ENCODE measurements at places on chromosomes 3 and 15.

DNA sequence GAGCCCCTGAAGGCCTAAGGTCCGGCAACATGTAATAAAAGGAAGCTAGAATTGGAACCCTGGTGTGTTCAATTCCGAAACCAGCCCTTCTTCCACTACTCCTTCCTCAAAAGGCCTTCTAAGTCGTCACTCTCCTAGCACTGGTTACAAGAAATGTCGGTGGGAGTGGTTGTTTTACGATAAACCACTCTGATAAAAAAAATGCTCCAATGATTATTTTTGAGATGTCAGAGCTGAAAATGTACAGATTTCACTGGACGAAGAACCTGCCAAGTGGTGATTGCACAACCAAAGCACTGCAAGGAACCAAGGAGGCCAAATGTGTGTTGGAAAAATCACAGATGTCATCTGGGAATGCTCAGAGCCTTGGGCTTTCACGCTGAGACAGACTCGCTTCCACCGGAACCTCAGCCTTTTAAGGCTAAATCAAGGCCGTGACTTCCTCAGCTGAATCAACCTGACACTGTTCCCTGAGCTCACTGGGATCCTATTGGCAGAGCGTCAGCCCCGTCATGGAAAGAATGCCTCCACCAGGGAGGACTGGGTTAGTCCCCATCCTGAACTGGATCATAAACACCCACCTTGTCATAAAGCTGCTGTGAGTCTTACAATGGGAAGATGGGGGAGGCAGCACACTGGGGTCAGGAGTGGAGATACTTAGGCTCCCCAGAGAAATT, 108.1 kb upstream of the THBS1 start:
- DNase-seq, result no peak

- DNase-seq, result no peak
These were observed 24.1 kb upstream of the MRPS22 start for GRCh38 chr3:139319428-139320402.

GRCh38 chr15:49857496-49858475, 236.9 kb downstream of the DTWD1 start:
- no peak for DNase-seq

DNA sequence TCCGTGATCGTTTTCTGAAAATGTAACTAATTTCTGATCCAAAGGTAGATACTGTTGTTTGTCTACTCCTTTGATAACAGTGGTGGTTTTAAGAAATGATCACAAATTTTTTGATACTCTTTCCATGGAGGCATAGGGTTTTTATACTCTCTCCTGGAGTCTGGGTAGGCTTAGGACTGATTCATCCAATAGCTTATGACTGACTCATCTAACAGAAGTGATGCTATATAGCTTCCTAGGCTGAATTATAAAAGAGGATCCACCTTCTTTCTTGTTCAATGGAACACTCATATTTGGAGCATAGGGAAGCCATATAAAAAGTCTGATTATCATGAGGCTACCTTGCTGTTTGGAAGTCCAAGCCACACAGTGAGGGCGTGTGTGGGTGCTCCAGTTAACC, 84.3 kb downstream of the CHST2 start:
- DNase-seq, result no peak

- DNase-seq, result no peak
These were observed 173.5 kb downstream of the EPHA3 start for GRCh38 chr3:89280822-89281365.

- DNase-seq, result no peak
These were observed 93.2 kb upstream of the ARHGEF3 start for GRCh38 chr3:56894881-56895431.

DNA sequence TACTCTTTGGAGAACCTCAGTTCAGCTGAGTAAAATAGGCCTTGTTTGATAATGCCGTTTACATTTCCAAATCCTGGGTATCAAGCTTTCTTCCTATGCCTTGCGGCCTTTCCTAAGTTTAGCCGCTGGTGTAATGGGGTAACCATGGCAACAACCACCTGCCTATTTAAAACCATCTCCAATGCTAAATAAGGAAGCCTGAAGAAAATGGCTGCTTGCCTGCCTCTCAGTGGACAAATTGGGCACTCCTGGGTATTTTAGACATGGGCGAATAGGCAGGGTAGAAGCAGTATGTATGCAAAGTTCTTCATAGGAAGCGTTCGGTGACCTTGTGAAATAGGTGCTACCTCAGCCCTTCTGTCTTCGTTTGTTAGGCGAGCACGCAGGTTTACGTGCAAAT, 122.7 kb downstream of the DGKG start:
- DNase-seq, result no peak

- no peak for DNase-seq
These were observed 841.9 kb downstream of the OTOL1 start for GRCh38 chr3:162338514-162338913.

DNA sequence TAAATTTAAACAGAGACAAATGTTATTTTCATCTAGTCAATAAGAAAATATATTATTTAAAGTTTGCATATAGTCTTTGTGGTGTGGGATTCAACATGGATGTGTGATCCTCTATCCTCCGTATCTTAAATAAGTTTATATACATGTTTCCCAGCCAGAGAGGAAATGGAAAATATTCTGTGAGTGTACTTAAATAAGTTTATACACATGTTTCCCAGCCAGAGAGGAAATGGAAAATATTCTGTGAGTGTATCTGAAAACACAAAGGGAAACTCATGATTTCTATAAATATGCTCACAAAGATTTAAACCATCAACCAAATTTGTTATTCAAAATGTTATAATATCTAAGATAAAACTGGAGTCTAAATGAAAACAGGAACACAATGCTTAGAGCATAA, 110.0 kb upstream of the MELTF start:
- no peak for DNase-seq

DNA sequence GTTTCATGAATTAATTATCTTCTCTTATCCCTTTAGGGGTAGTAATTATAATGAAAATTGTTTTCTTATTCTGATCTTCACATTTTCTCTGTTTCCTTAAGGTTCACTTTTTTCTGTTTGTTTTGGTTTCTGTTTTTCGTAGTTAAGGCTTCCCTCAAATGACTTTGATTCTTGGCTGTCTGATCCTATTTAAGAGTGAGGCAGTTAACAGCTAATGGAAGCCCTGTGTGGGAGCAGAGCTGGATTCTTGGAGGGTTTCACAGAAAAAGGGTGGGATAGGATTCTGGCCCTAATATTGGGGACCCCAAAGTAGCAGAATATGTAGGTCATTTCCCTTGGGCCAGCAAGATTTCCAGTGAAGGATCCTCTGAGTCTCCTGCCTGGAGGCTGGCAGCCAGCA, 6.8 kb upstream of the AMOTL2 start:
- DNase-seq, result no peak

Measured in stimulated activated CD8-positive, alpha-beta memory T cell treated with anti-CD3 and anti-CD28 coated beads, Interleukin-15, amount 100 ng/mL, for 4 hours (primary cell).